H4 (cell line): ENCODE measurements at places on chromosomes 3 and 15. TPM values are rescaled to one million over a fixed set of nuclear protein-coding genes. Genes with fewer than 3 reads are reported as not detected.

The GOLGA6D gene
- total RNA-seq: not detected in 2 replicates

The TFG gene
- 101 and 128 TPM in 2 replicates for total RNA-seq

The GXYLT2 gene
- total RNA-seq: 14.2 and 16.9 TPM in 2 replicates

The GOLGA6L10 gene
- total RNA-seq: 0.56 TPM in 1 of 2 replicates, not detected in the other

The EOGT gene
- 11.5 and 14.2 TPM in 2 replicates for total RNA-seq

The PLCL2 gene
- 5.8 and 5.9 TPM in 2 replicates for total RNA-seq

The EPHA3 gene
- 1.4 and 3.6 TPM in 2 replicates for total RNA-seq

The SEC61A1 gene
- 314 and 320 TPM in 2 replicates for total RNA-seq

The PPP1R14D gene
- not detected in 2 replicates for total RNA-seq

The EXD1 gene
- total RNA-seq: 0.12 TPM in 1 of 2 replicates, not detected in the other

The CCR3 gene
- total RNA-seq: 0.27 and 0.29 TPM in 2 replicates

The NEK10 gene
- total RNA-seq: 1.8 and 1.9 TPM in 2 replicates

The AMIGO3 gene
- total RNA-seq: not detected in 2 replicates
